ENCODE measurements at places on chromosomes 13 and 19.

DNA sequence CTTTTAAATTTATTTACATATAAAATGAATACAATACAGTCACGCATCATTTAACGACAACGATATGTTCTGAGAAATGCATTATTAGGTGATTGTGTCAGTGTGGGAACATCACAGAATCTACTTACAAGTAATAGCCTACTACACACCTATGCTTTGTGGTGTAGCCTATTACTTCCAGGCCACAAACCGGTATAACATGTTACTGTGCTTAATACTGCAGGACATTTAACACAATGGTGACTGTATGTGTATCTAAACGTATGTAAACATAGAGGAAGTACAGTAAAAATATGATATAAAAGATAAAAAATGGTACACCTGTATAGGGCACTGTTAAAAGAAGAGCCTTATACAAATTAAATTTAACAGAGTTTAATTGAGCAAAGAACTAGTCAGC, 62.4 kb upstream of the KLHL1 start:
- DNase-seq: no peak

DNA sequence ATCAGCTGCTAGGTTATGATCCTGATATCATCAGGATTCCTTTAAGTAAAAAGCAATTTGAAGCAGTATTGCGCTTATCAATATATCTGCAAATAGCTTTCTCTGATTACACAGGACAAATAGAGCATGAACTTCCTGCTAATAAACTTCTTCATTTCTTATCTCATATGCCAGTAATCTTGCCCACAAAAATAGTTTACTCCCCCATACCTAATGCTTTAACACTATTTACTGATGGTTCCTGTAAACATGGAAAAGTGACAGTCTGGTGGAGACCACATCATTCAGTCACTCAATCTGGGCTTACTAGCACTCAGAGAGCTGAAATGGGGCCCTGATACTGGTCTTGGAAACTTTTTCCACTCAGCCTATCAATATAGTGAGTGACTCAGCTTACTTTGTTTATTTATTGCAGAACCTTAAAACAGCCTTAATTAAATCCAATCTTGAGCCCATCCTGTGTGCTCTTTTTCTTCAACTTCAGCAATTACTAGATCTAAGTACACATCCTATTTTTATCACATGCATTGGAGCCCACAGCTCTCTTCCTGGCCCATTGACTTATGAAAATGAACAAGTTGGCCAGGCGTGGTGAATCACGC, 1464.3 kb downstream of the UQCRFS1 start:
- no peak for DNase-seq

DNA sequence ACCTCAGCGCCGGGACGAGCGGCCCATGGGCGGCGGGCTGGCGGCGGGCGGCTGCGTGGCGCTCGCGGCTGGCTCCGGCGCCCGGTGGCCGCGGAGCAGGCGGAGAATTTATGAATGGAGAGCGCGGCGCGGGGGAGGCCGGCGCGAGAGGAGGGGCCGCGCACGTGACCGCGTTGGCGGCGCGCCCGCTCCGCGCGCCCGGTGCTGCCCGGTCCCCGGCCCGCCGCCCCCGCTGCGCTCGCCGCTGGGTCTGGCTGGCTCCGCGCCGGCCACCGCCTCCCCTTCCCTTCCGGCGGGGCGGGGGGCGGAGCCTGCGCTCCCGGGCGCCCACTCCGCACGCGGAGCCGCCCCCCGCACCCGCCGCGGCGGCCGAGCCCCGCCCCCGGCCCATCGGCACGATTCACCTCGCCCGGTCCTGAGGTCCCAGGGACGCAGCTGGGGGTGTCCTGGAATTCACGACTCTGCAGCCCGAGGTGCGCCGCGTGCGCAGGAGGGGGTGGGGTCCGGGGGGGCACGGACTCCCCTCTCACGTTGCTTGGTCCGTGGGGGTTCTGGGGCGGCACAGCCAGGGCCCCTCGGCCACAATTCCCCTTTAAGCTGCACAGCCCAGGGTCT, at the start of gene CBARP:
CBARP (minus strand) TSS at position 252 of the 615 bp plus-strand sequence. CDS start 1,905 bp downstream, outside the sequence.
- DNase-seq: no peak

- no peak for DNase-seq
Measured at GRCh38 chr19:576768-577438, 4.5 kb downstream of the BSG start.

- DNase-seq: no peak
Measured at GRCh38 chr19:48442116-48443035, 3.4 kb upstream of the GRWD1 start.

DNA sequence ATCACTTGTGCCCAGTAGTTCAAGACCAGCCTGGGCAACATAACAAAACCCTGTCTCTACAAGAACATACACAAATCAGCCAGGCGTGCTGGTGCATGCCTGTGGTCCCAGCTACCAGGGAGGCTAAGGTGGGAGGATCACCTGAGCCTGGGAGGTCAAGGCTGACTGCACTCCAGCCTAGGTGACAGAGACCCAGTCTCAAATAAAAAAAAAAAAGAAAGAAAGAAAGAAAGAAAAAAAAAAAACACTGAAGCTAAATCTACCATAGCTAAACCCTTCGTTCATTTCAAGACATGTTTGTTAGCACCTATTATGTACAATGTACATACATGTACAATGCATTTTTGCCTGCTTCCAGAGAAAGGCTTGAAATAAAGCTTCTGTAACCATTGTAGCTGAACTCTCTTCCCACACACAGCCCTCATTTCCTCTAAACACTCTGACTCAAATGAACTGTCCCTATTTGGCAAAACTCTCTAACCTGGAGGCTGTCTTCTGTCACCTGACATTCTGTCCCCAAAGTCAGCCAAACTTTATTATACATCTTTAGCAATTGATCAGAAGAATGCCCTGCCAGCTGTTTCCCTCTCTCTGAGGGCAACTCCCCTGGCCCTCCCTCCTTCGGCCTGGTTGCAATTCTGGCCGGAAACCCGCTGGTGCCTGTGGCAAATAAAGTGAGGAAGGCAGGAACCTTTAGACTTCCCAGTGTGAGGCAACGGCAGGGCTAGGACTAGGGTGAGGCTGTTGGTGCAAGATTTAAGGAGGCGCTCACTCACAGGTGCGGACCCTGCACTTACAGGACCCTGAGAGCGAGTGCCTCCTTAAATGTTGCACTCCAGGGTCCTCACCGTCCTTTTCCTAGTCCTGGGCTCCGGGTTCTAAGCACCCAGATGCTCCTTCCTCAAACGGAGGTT, 1.8 kb downstream of the ETHE1 start:
- DNase-seq: no peak

DNA sequence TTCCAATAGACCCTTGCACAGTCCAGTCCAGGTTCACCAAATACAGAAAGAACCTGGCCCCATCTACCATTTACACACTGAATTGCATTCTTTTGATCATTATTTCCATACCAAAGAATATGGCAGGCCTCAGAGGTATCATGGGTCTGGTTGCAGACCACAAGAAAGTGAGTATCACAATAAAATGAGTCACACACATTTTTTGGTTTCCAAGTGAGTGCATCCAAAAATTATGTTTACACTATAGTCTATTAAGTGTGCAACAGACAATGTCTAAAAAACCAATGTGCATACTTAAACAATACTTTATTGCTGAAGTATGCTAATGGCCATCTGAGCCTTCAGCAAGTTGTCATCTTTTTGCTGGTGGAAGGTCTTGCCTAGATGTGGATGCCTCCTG, 105.3 kb downstream of the SPACA7 start:
- DNase-seq: no peak

All from stimulated activated CD4-positive, alpha-beta T cell treated with anti-CD3 and anti-CD28 coated beads, Interleukin-1b, Interleukin-23, amount 100 ng/mL, for 1 hour (primary cell).